ENCODE measurements at places on chromosomes 4 and X.

GRCh38 chrX:117508021-117508420, 608.6 kb downstream of the KLHL13 start:
- DNase-seq = no peak

- DNase-seq = no peak
Observed at GRCh38 chrX:134999469-134999868, 8.7 kb downstream of the SMIM10 start.

DNA sequence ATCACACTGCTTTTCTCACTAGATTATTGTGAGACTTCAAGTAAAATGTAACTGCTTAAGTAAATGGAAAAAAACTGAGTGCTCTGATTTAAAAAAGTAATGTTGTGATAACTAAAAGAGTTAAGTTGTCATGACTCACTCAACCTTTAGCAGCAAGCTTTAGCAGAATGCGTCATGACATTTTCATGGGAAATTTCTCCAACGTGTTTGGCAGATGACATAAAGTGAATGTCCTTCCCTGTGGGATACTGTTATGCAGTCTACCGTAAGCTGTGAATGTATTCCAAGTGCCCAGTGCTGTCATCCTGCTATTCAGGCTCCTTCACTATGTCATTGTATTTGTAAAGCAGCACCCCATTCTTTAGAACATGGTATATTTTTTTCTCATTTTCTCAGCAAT, 136.2 kb downstream of the CPXCR1 start:
- DNase-seq = no peak

DNA sequence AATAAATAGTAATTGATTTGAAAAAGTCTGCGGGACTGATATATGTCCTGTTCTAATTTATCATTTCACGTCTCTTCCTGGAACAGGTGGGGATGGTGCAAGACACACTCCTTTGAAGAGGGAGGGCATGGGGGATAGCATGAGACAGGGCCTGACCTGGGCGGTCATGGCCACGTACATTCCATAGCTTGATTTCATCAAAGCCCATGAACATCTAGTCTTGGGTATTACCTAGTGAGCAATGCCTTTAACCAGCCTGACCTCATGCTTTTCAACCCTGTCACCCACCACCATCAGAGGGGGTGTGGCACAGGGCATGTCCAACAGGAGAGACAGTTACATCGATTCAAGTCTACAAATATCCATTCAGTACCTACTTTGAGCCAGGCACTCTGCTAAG, 52.3 kb upstream of the HOPX start:
- no peak for DNase-seq

GRCh38 chr4:68744368-68744767, 71.4 kb upstream of the UGT2B10 start:
- no peak for DNase-seq

DNA sequence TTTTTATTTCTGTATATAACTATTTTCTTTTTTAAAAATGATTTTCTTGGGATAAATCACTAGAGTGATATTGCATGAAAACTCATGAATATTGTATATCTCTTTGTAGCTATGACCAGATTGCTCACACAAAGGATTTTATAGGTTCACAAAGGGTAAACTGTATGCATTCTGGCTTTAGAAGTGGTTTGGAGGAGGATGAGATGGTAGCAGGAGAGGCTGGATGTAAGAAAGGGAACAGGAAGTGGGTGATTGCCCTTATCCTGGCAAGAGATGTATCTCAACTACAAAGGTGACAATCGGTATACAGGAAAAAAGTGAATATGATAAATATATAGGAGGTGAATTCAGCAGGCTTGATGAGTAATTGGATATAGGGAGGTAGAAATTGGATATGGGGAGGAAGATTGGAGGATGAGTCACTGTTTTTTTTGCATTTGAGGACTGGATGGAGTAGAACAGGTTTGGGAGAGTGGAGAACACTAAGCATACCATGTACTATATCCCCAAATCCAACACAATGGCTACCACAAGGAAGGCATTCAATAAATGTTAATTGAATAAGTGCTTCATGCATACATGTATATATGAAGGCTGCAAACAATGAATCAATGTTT, 9.9 kb downstream of the FGG start:
- no peak for DNase-seq

DNA sequence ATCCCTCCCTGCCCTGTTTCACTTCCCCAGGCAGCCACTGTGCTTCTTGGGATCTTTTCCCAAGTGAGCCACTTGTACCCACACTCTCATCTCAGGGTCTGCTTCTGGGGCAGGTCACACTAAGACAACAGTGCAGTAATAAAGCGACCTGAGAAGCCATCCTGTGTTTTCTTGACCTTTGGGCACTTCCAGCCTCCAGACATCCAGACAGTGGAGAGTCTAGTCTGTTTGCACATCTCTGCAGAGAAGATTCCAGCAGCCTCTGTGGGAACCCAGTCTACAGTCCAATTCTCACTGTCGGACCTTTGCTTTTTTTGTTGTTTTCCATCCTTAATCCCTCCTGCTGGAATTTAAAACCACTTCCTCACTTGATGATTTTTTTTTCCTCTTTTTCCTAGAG, 50.3 kb upstream of the ATP6AP2 start:
- DNase-seq = no peak

DNA sequence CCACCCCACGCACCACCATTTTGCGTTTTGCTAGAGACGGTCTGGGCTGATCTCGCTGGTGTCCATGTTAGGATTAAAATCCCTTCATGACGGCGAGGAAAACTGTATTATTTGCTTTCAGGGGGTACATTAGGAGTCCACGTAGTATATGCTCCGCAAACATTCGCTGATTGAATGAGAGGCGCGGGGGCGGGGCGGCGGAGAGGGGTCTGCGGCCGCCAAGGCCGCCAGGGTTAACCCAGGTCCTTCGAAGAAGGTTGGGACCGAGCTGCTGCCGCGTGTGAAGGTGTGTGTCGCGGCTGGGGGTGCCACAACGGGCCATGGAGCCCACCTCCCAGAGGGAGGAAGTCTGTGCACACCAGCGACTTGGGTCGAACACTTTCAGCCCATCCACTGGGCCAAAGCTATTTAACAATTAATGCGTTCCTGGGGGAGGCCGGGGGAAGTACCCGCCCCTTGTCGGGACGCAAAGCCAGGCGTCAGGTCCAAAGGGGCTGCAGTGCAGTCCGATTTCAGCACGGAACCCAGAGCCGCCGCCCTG, 6.4 kb upstream of the PITX2 start:
- no peak for DNase-seq

GRCh38 chrX:150476164-150476699, 92.2 kb upstream of the MTM1 start:
- no peak for DNase-seq

DNA sequence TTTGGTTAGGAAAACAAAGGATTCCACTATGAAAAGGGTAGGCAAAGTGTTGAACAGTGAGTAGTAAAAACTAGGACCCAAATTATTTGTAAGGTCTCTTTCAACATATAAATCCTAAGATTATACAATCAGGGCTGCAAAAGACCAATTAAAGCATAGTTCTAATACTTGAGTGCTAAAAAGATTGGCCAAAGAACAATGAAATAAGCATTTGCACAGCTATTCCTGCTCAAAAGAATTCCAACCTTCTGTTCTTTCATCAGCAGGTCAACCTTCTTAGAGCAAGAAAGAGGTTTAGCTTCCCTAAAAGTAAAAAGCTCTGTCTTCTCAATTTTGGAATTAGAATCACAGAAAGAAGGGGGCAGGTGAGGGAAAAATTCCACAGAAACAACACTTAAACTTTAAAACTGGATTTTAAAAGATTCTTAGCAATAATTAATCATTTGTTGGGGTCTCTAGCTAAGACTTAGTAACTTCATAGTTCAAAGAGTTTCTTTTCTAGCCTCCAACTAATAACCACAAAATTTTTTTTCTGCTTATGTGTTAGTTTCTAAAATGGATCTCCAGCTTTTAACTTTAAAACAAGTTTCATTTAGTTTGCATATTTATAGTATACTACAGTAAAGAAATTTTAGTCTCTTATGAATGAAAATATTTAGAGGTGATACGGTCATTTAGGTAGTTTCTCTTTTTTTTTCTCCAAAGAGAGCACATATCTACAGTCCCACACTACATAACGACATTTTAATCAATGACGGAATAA, 16.3 kb downstream of the TSPAN5 start:
- no peak for DNase-seq

- DNase-seq = no peak
Observed at GRCh38 chr4:8786166-8786565, 85.5 kb downstream of the HMX1 start.

DNA sequence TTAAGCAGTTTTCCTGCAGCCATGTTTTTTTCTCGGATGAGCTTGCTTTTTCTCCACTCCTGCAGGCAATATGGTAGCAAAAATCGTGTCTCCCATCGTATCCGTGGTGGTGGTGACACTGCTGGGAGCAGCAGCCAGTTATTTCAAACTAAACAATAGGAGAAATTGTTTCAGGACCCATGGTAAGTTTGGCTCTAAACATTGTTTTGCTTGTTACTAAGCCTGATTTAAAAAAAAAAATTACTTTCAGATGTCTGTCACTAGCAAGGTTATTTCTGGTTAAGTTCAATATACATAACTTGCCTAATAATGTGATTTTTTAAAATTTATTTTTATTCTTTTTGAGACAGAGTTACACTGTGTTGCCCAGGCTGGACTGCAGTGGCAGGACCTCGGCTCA, 17.5 kb upstream of the GYG2 start:
- DNase-seq = no peak

DNA sequence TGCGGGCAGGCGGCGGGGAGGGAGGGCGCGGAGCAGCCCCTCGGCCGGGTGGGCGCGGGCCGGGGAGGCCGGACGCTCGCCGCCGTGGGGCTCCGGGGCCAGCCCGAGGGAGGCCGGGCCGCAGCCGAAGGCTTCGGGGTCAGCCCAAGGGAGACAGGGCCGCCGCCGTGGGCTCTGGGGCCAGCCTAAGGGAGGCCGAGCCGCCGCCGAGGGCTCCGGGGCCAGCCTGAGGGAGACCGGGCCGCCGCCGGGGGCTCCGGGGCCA, 251 bp downstream of the KIAA0232 start:
- DNase-seq = no peak

GRCh38 chr4:105551965-105552746, at the start of gene ARHGEF38:
Gene ARHGEF38 (plus strand): TSS chr4:105552620. CDS start chr4:105552766, 146 bp downstream.
- DNase-seq = no peak

DNA sequence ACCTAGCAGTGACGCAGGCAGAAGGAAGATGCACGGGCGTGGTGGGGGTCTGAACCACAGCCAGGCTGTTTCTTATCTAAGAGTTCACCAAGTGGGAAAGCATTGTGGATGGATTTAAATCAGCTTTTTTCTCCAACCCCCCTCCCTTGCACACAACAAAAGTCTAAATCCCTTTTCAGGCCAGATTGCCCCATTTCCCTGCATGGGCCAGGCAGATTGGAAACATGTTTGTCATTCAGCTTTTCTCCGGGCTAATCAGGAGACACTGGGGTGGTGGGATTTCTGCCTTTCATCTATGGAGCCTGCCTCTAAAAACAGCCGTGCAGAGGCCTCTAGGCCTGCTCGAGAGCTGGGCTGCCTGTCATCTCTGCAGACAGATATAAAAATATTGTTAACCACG, 166.3 kb upstream of the LEF1 start:
- no peak for DNase-seq

GRCh38 chr4:36492041-36492440, 210.6 kb downstream of the DTHD1 start:
- DNase-seq = no peak
